ENCODE measurements at places on chromosomes 2 and 18.

- DNase-seq = no peak
Measured at GRCh38 chr2:223161873-223162458, 110.0 kb downstream of the KCNE4 start.

- no peak for DNase-seq
Measured at GRCh38 chr2:189444322-189444721, 3.0 kb downstream of the WDR75 start.

DNA sequence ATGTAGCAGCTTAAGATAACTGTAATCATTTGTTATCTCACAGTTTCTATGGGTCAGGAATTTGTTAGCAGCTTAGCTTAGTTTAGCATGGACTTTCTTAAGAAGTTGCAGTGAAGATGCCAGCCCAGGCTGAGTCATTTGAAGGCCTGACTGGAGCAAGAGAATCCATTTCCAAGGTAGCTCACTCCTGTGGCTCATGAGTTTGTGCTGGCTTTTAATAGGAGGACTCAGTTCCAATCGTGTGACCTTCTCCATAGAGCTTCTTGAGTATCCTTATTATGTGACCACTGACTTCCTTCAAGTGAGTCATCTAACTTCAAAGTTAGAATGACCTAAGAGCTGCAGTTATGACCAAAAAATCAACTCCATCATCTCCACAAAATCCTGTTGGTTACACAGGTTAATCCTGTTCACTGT is 1.4 kb downstream of the GPATCH11 start:
- DNase-seq = peak; percentile 34

- no peak for DNase-seq
Measured at GRCh38 chr2:218256612-218257350, 4.0 kb upstream of the GPBAR1 start.

DNA sequence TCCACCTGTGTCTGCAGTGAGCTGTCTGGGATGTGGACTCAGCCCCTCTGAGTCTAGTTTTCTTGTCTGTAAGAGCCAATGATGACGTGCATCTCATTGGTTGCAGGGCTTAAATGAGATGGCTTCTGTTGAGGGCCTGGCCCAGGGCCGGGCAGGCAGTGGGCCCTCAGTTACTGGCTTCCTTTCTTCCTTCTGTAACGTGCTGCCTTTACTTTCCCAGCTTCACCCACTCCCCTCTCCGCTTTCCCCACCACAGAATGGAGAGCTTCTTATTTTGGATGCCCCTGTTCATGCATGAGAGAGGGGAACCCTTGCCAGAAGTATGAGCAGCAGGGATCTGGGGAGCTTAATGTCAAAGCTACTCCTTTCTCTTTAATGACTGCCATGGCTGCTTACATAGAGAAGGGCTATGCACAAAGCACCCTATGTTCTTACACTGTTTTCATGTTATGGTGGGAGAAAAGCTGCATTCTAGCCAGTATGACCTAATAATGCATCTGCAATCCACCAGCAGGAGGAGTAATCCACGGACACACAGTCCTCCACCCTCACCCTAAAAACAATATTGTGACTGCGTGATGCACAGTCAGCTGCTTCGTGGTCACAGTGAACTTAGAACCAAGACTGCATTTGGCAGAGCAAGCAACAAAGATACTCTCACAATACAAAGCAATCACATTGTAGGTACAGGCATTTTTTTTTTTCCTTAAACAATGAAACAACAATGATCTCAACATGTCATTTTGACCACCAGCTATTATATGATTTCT is 37.2 kb downstream of the CREG2 start:
- peak; percentile 41 for DNase-seq

DNA sequence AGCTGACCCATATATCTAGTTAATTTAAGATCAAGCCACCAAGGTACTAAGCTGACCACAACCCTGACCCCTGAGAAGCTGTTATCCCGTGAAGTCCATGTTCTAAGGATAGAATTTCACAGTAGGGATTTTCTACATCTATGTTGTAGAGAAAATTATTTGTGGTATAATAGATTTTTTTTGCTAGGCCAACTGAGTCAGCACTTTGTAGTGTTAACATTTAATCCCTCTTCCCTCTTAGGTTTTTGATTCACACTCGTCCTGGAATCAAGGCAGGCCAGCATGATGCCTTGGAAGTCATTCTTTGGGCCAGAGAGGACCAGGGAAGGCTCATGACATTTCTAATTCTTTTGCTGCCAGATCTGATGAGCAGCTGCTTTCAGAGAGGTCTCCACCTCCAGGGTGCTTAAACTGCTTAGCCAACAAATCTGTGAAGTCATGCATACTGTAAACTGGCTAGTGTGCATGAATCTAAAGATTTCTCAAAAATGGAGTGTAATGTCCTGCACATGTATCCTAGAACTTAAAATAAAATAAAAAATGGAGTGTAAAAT is 102.5 kb downstream of the RBM43 start:
- no peak for DNase-seq

DNA sequence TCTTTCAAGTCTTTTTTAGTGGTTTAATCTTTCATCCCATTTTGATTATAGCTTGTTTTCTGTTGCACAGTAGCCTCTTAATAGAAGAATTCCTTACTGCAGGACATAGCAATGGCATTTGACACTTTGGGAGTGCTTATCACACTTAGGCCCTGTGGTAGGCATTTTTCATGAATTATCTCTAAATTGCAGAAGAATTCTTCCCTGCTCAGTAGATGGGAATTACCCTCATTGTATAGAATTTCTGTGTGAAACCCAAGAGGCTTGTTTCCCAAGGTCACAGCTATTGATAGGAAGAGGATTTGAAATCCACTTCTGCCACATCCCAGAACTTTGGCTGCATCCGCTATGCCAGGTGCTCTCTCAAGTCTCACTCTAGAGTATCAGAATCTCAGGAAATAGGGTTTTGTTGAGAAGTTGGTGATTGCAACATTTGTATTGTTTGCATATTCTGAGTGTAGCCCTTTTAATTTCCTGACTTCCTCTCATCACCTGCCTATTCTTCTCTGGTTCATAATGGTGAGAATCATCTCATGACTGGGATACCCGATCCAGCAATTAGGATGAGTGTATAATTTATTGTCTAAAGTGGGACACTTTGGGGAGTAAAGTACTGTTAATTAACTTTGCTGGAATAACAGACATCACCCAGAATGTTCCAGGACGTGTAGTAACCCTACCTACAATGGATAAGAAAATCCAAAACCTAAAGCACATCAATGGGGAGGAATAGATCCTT is 255.2 kb upstream of the RASGRP3 start:
- no peak for DNase-seq

DNA sequence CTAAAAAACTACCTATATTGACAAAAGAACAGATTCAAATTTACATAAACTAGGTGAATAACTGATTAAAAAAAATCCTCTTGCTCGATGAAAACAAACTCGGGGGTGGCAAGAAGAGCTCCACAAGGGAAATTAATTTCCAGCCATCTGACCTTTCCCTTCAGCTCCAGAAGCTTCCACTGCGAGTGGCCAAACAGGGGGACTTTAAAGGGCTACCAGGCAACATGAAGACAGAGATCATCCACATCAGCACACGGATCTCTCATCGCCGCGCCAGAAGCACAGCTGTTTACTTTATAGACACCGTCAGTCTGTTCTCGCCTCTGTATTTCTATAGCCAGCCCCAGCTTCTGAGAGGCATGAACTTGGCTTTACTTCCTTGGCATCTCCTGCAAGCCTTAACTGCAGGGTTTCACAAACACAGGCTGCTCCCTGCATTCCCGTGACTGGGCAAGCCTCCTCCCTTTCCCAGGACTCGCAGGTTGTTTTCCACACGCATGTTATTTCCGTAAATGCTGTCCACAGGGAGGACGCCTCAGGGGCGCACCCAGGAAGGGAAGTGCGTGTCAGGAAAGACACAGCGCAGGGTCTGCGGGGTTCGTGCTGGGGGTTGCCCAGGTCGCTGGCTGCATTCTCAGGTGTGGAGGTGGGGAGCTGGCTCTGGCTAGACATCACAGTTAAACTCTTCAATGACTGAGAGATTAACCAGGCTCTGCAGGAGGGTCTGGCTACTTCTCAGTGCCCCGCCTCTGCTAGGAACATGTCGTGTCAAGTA is 85.0 kb downstream of the USP40 start:
- DNase-seq = no peak

- DNase-seq = no peak
Measured at GRCh38 chr2:9326975-9327374, 96.4 kb downstream of the ITGB1BP1 start.

DNA sequence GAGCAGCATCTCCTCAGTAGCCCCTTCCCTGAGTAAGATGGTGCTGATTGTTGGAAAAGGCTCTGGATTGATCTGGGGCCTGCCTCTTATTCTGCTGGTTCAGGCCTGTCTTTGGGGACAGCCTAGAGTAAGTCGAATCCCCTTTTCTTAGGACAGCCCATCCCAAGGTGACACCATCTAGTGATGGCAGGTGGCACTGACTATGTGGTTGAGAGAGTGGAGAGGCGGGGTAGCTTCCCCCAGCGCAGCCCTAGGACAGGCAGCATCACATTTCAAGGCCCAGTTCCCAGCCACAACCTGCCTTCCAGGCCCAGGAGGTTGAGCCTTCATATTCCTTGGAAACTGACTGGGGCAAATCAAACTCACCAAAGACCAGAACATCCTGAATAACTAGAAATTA is 69.1 kb upstream of the B3GNT7 start:
- DNase-seq = no peak

DNA sequence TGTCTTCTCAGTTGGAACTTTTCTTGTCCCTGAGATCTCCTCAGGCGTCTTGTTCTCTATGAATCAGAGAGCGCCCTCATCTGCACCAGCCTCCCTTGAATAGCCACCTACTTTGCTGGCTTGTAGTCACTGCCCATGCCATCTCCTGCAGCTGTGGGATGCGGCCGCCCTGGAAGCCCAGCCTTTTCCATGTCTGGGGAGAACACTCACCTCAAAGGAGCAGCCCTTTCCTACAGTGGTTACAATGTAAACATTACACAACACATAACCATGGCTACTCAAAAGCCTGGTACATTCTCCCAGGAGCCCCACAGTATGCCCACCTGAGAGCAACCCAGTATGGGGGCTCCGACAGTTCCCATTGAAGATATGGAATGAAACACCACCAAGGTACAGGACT is 351.0 kb downstream of the EN1 start:
- DNase-seq = no peak

GRCh38 chr2:99748344-99748743 is 258.5 kb upstream of the REV1 start:
- DNase-seq = no peak

- DNase-seq = no peak
Measured at GRCh38 chr2:169069341-169069740, at the start of gene DHRS9. DHRS9 (plus strand) TSS chr2:169069563; CDS start chr2:169081582, 12,019 bp downstream.

GRCh38 chr2:234444242-234444730 is 52.6 kb downstream of the ARL4C start:
- no peak for DNase-seq

DNA sequence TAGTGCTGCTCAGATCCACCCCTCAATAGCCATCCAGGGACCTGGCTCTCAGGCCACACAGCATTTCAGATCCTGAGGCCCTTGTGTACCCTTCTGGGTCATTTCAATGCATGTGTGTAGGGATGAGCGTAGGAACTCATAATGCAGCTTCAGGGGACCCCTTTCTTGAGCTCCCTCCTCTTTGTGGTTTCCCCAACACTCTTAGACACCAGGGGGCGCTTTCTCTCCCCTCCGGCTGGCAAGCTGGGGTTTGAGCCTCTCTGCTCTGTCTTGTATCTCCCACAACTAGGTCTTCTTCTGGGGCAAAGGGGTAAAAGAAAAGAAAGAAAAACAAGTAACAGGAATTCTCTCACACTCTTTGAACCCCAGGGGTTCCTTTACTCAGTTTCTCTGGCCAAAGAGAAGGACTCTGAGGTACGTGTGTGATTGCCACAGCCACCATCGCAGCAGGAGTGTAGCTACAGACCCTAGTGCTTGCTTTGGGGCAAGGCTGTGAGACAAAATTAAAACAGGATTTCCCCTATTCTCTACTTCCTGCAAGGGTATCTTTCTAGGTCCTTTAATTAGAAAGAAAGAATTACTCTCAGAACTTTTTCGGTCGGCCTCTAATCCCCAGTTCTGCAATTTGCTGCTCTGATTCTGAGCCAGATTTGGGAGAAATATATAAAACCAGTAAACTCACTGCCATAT is 38.0 kb downstream of the CABYR start:
- DNase-seq = peak; percentile 74

GRCh38 chr2:97751752-97752151 is 38.4 kb downstream of the ZAP70 start:
- no peak for DNase-seq

DNA sequence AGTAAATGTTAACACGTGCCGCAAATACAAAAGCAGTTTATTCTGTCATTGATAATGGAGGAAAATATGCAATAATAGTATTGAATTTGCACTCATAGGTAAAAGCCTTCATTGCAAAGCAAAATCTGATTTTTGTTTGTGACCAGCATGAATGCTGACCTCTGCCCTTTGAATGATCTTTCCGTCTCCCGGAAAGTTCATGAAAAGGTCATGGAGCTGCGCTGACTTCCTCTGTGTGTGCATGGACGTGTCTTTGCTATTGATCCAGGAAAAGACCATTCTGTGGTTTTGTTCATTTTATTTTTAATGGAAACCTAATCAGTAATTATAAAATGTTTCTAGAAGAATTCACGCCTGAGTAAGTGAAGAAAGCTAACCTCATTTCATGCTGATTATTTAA is 320.0 kb downstream of the MTX2 start:
- no peak for DNase-seq

- no peak for DNase-seq
Measured at GRCh38 chr2:240355001-240355891, 80.2 kb upstream of the GPC1 start.

DNA sequence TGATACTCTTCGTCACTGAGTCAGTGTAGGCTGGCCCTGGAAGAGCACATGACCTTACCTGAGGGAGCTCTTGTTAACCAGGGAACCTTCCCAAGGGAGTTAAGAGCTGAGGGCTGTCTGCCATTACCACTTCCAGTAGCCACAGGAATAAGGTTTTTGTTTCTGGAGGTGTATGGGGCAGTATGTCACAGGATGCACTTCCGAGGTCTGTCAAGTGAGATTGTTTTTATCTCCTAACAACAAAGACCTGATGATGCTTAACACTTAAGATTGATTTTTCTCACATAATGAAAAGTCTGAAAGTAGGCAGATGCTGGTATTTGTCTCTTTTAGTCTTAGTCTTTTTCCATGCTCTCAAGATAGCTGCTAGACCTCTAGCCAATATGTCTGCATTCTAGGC is 41.8 kb downstream of the PSMA8 start:
- no peak for DNase-seq

- no peak for DNase-seq
Measured at GRCh38 chr18:80033181-80034067, 810 bp upstream of the RBFA start.

GRCh38 chr2:219645631-219646527 is 18.4 kb downstream of the SLC4A3 start:
- no peak for DNase-seq

GRCh38 chr2:211423018-211423417 is 866.6 kb downstream of the CPS1 start:
- no peak for DNase-seq

Data from hematopoietic multipotent progenitor cell treated with erythropoietin and hydrocortisone succinate and interleukin-3 and kit ligand, for 6 days (in vitro differentiated cells).